SK-N-SH (cell line): ENCODE measurements at places on chromosomes 2 and 18.
A peak's percentile ranks its signal among the peaks of the same experiment; 100 is the strongest.

DNA sequence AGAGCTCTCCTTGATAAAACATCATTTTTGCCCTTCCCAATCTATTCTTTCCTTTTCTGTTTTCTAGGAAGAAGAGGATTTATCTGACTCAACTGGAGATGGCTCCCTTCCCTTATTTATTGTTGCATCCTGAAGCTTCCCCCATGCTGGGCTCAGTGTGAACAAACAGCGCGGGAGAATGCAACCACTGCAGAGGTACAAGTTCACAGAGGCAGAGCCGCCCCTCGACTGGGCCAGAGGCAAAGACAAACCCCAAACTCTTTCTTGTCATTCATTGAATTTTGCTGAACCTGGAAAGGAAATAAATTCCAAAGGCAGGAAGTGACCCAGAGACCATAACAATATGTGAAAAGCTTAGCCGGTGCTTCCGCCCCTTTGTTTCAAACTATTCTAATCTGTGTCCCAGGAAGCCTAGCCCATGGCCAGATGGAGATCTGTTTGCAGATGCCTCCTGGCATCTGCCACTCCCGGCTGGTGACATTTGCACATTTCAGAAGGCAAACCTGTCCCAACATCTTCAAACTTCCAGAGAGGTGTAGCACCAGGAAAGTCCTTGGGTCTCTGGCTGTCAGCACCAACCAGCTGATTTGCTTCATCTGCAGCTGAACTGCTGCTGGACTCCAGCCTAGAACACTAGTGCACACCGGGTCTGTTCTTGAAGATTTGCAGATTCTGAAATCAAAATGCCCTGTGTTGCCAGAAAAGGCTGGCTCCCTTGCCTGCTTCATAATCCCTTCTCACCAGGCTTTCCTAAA lies 79.4 kb upstream of the MAP4K3 start:
- no peak for DNase-seq

DNA sequence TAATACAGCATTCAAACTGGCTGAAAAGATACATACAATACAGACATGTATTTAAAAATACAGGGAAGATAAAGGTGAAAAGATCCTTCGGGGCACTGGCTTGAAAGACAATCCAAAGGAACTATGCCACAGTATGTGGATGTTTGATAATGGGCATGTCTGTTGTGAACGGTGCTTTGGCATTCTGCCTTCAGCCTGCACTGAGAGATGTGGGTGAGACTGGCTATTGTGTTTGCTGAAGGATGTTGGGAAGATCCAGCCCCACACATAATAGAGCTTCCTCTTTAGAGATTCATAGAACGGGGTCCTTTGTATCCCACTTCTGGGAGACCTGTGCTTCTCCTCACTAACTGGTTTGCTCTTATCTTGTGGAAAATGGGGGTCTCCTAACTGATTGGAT lies 65.1 kb upstream of the CXCR4 start:
- no peak for DNase-seq

DNA sequence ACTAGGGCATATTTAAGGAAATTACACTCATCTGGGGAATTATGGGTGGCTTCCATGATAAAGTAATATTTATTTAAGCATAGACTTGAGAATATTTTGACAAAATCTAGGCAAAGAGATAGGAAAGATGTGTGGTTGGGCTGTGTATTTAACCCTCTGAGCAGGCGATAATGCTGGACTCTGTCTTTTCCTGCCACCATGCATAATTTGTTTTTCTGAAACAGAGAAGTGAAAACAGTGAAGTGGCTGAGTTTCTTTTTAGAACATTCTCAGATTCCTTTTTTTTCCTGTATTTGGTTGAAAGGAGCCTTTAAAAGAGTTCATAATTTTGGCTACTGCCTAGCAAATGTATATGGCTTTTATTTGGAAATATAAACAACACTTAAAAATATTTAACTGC lies 104.8 kb upstream of the CDH19 start:
- no peak for DNase-seq

DNA sequence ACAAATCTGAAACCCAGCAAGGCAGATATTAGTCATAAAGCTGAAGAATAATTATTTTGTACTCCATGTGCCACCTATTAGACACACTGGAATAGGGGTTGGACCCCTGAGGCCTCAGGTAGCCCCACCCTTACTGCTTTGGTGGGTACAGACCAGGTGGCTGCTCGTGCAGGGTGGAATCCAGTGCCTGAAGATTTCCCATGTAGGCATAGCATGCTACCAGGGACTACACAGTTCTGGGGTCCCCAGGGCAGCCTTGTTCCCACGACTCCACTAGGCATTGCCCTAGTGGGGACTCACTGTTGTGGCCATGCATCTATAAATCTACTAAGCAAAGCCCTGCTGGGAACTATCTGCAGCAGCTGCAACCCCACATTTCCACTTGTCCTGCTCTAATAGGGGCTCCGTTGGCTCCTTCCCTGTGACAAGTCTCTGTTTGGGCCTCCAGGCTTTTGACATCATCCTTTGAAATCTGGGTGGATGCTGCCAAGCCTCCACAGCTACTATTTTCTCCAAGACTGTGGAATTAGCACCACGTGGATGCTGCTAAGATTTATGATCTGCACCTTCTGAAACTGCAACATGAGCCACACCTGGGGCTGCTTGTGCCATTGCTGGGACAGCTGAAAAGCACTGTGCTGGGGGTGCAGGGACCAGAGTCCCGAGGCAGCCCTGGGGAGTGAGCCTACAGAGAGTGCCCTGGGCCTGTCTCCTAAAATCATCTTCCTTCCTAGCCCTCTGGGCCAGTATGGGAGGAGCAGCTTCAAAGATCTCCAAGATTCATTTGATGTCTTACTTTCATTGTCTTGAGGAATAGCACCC lies 303.8 kb downstream of the FSIP2 start:
- no peak for DNase-seq

DNA sequence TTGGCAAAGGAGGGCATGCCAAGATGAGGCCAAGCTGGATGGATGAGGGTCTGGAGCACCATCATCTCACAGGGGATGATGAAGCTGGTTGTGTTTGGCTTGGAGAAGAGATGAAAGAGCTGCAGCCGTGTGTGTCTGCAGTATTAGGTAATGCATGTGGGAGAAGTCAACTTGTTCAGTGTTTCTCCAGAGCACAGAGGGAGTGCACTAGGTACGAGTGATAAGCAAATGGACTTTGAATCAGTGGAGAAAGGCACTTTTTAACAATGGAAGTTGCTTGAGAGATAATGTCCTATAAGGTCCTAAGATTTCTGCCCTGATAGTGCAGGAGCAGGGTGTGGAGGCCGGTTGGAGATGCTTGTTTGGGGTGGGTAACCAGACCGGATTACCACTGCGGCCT lies 36.0 kb downstream of the SLC14A2 start:
- no peak for DNase-seq

GRCh38 chr18:49612515-49613033 lies 50.7 kb downstream of the LIPG start:
- no peak for DNase-seq

- no peak for DNase-seq
Measured at GRCh38 chr2:53028225-53028624, 739.4 kb upstream of the CHAC2 start.

GRCh38 chr18:74515620-74516231 lies 18.6 kb upstream of the CNDP1 start:
- DNase-seq, result no peak

- no peak for DNase-seq
Measured at GRCh38 chr2:36238106-36238505, 117.5 kb upstream of the CRIM1 start.

DNA sequence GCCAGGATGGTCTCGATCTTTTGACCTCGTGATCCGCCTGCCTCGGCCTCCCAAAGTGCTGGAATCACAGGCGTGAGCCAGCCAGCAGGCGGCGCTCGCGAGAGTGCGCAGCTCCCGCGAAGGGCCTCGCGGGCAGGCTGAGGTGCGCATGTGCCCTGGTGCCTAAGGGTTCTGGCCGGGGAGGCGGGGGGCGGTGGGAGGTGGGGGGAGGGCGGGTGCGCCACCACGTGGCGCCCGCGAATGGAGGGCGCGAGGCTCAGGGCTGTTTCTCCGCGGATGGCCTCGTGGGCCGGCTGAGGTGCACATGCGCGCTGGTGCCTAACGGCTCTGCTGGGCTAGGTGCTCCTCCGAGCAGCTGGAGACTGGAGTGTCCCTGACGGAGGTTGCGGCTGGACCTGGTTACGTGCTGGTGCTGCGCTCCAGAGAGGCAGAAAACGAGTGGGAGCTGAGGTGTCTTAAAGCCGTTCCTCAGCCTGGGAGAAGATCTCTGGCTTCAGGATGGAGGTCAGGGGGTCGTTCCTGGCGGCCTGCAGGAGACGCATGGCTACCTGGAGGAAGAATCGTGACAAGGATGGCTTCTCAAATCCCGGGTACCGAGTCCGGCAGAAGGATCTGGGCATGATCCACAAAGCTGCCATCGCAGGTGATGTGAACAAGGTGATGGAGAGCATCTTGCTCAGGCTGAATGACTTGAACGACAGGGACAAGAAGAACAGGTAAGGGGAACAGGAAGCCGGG lies at the start of gene ANKRD62:
ANKRD62 (plus strand) TSS at position 324 of the 738 bp plus-strand sequence; CDS start at position 499, 175 bp downstream.
- DNase-seq, result no peak

GRCh38 chr18:6004683-6005082 lies 109.4 kb upstream of the TMEM200C start:
- no peak for DNase-seq

GRCh38 chr2:235634435-235635158 lies 140.8 kb downstream of the AGAP1 start:
- no peak for DNase-seq

- DNase-seq, result no peak
Measured at GRCh38 chr2:177239053-177239452, 25.5 kb downstream of the NFE2L2 start.

GRCh38 chr2:96099861-96100798 lies 16.2 kb downstream of the ADRA2B start:
- peak; percentile 23 for DNase-seq

DNA sequence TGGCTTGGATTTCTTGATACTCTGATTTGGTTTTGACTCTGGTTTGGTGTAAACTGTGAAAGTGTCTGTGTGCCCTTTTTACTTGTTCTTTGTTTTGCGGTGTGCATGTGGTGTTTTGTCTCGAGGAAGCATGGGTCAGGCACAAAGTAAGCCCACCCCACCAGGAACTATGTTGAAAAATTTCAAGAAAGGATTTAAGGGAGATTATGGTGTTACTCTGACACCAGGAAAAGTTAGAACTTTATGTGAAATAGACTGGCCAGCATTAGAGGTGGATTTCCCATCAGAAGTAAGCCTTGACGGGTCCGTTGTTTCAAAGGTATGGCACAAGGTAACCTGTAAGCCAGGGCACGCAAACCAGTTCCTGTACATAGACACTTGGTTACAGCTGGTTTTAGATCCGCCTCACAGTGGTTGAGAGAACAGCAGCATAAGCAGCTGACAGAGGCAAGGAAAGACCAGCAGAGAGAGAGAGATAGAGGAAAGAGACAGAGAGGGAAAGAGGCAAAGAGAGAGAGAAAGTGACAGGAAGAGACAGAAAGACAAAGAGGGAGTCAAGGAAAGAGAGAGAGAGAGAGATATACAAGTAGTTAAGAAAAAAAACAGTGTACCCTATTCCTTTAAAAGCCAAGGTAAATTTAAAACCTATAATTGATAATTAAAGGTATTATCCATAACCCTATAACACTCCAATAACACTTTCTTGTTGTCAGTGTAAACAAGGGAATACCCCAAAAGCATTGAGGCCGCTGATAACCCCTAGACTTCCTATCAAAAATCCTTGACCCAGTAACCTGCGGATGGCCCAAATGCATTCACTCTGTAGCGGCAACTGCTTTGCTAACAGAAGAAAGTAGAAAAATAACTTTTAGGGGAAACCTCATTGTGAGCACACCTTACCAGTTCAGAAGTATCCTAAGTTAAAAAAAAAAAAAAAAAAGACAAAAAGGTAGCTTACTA lies 42.6 kb downstream of the TFPI start:
- DNase-seq, result no peak

- no peak for DNase-seq
Measured at GRCh38 chr2:100188326-100188725, 45.9 kb upstream of the AFF3 start.

- no peak for DNase-seq
Measured at GRCh38 chr2:144215701-144216675, 303.9 kb downstream of the ZEB2 start.

- no peak for DNase-seq
Measured at GRCh38 chr18:45456090-45457021, 158.9 kb upstream of the SLC14A2 start.

DNA sequence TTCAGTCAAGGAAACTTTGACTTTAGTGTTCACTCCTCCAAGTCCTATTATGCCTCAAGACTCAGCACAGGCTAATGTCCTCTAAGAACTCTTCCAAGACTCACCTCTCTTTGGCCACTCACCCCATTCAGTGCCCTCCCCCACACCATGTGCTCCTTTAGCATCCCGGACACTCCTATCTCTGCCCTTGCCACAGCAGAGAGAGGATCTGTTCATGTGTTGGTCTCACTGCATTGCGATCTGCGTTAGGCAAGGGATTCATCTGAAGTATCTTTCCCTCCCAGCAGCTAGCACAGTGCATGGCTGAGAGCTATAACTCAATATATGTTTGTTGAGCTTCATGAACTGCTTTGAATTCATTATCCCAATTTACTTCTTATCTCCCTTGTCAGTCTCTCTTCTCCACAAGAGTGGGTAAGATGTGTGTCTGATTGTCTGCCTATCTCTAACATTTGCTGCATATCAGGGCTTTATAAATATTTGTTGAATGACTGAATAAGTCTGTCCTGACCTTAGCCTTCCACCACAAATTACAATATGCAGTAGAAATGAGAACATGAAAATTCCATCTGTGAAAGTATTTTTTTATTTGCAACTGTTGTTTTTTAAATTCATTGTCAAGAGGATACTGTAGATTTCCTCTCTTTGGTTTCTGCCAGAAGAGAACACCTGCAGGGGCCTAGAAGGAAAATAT lies 179.9 kb upstream of the NCKAP5 start:
- DNase-seq, result no peak
